Activated naive CD8-positive, alpha-beta T cell treated with anti-CD3 and anti-CD28 coated beads for 36 hours (primary cell): ENCODE measurements at places on chromosomes 12 and 14. TPM values are rescaled to one million over a fixed set of nuclear protein-coding genes. Genes with fewer than 3 reads are reported as not detected.

Gene KCNC2
- not detected for total RNA-seq

Gene ERH
- total RNA-seq = 403 TPM

Gene SOX5
- total RNA-seq = not detected

GRCh38 chr14:55686713-55687112, 106.7 kb downstream of the KTN1 start:
- no peak for DNase-seq

DNA sequence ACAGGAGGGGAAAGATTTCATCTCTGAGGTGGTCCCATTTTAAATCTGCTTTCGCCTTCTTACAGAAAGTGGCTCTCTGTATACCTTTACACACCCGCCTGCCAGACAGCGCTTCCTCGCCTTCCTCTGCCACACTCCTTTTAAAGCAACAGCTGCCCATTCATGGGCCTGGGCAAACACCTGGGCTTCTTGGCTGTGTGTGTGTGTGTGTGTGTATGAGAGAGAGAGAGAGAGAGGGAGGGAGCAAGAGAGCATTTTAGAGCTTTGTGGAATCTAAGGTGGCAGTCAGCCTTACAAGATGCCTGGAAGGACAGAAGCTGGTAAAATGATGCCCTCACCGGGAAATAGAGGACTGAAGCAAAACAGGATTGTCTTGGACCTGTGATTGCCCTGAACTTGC, 20.0 kb downstream of the PTHLH start:
- no peak for DNase-seq
